CD4-positive, alpha-beta T cell (primary cell): ENCODE measurements at places on chromosomes 6 and 20. TPM values are rescaled to one million over a fixed set of nuclear protein-coding genes. Genes with fewer than 3 reads are reported as not detected.

EBF4 gene
- total RNA-seq = 5.1 TPM

AIF1 gene
- total RNA-seq = 31.8 TPM

SMIM29 gene
- 23.9 TPM for total RNA-seq

MLIP gene
- not detected for total RNA-seq

ELMO2 gene
- 85.6 TPM for total RNA-seq

ADAT2 gene
- total RNA-seq = 14.6 TPM

BEND6 gene
- total RNA-seq = not detected

RGS17 gene
- total RNA-seq = not detected

KATNA1 gene
- total RNA-seq = 18.1 TPM

C6orf163 gene
- total RNA-seq = 1.4 TPM

FNDC1 gene
- total RNA-seq = not detected

MYH7B gene
- total RNA-seq = 0.58 TPM

MROH8 gene
- total RNA-seq = 1.1 TPM

PGM3 gene
- 25.3 TPM for total RNA-seq

SALL4 gene
- 0.05 TPM for total RNA-seq

LCA5 gene
- not detected for total RNA-seq

RHAG gene
- not detected for total RNA-seq

CST7 gene
- 4.4 TPM for total RNA-seq

DEFB124 gene
- not detected for total RNA-seq

CAP2 gene
- total RNA-seq = not detected

ITPR3 gene
- total RNA-seq = 45.5 TPM

RIPPLY2 gene
- total RNA-seq = not detected

FOXS1 gene
- total RNA-seq = not detected

ZNF133 gene
- total RNA-seq = 4.1 TPM

ZNF165 gene
- 5.5 TPM for total RNA-seq

CLVS2 gene
- total RNA-seq = not detected

LRRC73 gene
- total RNA-seq = 0.45 TPM

PACSIN1 gene
- 1.3 TPM for total RNA-seq

PGC gene
- not detected for total RNA-seq

TREM1 gene
- 2.8 TPM for total RNA-seq

SIRPB1 gene
- total RNA-seq = 8.6 TPM

PEX7 gene
- 2.0 TPM for total RNA-seq

BTNL2 gene
- not detected for total RNA-seq

GJA1 gene
- total RNA-seq = not detected

CFB gene
- 2.2 TPM for total RNA-seq

ASIP gene
- not detected for total RNA-seq

PSMB8 gene
- total RNA-seq = 121 TPM
